Activated T-cell treated with anti-CD3 and anti-CD28 coated beads, Interleukin-2, amount 50 U/mL, for 72 hours (primary cell): ENCODE measurements at places on chromosomes 7 and 10.

- H3K4me3 ChIP-seq: no peak overlapping the region
- H3K27me3 ChIP-seq: no peaks in the 10 kb centered on the region
- DNase-seq: no peak
- no peaks in the 10 kb centered on the region for H3K36me3 ChIP-seq
- H3K27ac ChIP-seq: no peak overlapping the region
Measured at GRCh38 chr7:107599262-107599661, 19.2 kb downstream of the BCAP29 start.

GRCh38 chr7:74380720-74381119 lies 73.0 kb upstream of the GTF2IRD1 start:
- DNase-seq: no peak
- no peaks in the 10 kb centered on the region for H3K27me3 ChIP-seq
- no peak overlapping the region for H3K27ac ChIP-seq

DNA sequence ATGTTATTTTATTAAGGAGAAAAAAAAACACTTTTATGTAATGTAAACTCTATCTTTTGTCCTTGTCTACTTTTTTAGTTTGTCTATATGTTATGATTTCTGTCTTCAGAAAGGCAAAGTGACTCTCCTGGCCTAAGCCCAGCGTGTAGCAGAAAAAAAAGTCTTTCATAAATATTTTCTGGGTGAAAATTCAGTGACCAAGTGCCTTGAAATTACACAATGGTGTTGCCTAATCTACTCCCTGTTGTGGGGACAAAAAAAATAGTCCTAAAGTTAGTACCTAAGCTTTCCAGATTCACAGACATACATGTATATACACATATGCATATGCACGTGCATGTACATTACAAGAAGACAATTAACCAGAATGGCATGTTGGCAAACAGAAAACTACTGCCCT lies 1257.8 kb upstream of the SORCS1 start:
- DNase-seq: no peak
- H3K4me1 ChIP-seq: no peaks in the 10 kb centered on the region
- H3K27ac ChIP-seq: no peak overlapping the region
- H3K27me3 ChIP-seq: no peaks in the 10 kb centered on the region
- H3K4me3 ChIP-seq: no peak overlapping the region

- no peaks in the 10 kb centered on the region for H3K4me1 ChIP-seq
- H3K4me3 ChIP-seq: no peak overlapping the region
- H3K27me3 ChIP-seq: peaks cover 44% of the 10 kb centered on the region
- no peak for DNase-seq
Measured at GRCh38 chr7:43283706-43284105, 171.3 kb downstream of the HECW1 start.

DNA sequence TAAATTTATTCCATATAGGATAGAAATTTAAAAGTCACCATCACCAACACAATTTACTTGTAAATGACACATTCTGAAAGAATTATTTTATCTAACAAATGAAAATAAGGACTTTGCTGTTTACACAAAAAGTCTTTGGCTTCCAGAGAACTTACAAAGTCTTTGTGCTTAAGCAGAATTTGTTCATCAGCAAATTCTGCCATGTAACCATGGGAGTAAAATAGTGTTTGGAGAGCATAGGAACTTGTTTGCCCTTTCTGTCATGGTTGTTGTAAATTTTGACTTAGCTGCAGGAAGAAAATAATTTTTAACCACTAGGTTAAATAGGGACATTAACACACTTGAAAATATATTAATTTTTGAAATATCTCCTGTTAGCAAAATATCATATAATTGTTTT lies 15.2 kb downstream of the FGL2 start:
- no peaks in the 10 kb centered on the region for H3K36me3 ChIP-seq
- no peak overlapping the region for H3K27ac ChIP-seq
- peaks cover 5% of the 10 kb centered on the region for H3K27me3 ChIP-seq
- no peak overlapping the region for H3K4me3 ChIP-seq
- no peaks in the 10 kb centered on the region for H3K4me1 ChIP-seq

DNA sequence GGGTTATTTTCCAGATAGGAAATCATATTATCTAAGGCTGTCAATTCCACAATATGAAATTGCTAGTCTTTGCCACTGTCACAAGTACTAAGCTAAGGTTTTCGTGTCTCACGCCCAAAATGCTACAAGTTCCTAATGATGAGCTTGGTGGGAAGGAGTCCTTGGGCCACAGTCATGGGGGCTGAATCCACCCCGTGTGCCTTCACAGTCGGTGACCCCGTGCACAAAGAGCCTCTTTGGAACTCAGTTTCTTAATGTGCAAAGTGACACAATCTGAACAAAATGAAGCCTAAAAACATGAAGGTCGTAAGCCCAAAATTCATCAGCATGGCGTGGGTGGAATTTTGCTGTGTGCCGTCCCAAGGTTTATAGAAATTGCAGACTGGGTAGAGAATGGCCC lies 337.0 kb upstream of the GALNT17 start:
- no peaks in the 10 kb centered on the region for H3K27me3 ChIP-seq
- no peak overlapping the region for H3K27ac ChIP-seq
- peaks cover 4% of the 10 kb centered on the region for H3K36me3 ChIP-seq
- no peak for DNase-seq

DNA sequence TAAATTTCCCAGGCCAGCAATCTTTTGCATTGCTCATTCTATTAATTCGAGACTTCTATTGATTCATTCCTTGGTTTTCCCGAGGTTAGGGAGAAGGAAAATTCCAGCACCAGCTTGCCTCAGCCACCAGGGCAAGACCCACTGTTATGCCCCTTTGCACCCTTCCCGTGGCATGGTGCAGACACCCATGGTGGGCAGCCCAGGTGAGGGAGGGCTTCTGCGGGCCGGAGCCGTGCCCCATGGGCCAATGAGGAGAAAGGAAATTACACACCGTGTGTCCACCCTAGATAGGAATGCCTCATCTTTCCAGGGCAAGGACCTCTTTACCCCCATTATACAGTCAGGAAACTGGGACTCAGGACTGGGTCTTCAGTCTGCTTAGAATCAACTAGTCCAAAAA lies 4.5 kb upstream of the GRID1 start:
- H3K27ac ChIP-seq: no peak overlapping the region
- H3K36me3 ChIP-seq: no peaks in the 10 kb centered on the region
- H3K4me1 ChIP-seq: no peaks in the 10 kb centered on the region
- DNase-seq: no peak
- H3K4me3 ChIP-seq: no peak overlapping the region
- peaks cover 53% of the 10 kb centered on the region for H3K27me3 ChIP-seq

DNA sequence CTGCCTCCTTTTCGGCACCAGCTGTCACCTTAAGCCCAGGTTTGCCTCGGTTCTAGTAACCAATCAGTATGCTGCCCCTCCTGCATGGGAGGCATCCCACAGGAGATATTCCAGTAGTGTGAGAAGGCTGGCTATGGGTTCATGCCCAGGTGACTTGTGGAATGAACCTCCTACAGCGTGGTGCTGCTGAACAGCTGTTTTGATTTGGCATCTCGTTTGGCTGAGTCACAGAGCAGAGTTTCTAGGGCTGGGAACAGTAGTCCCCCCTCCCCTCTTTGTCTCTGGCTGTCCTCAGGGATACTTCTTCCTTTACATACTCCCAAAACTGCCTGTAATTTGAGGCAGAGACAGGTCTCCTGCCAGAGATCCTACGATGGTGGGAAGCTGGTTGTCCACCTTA lies 16.1 kb downstream of the R3HCC1L start:
- peaks cover 15% of the 10 kb centered on the region for H3K4me1 ChIP-seq
- H3K27ac ChIP-seq: no peak overlapping the region
- H3K4me3 ChIP-seq: no peak overlapping the region
- H3K36me3 ChIP-seq: peaks cover 52% of the 10 kb centered on the region

- no peaks in the 10 kb centered on the region for H3K36me3 ChIP-seq
- no peak overlapping the region for H3K4me3 ChIP-seq
- no peak for DNase-seq
- peaks cover 18% of the 10 kb centered on the region for H3K27me3 ChIP-seq
- no peaks in the 10 kb centered on the region for H3K4me1 ChIP-seq
Measured at GRCh38 chr7:12578930-12579640, 8.6 kb downstream of the SCIN start.

GRCh38 chr10:48542471-48543181 lies 62.2 kb downstream of the ARHGAP22 start:
- no peak overlapping the region for H3K4me3 ChIP-seq
- H3K4me1 ChIP-seq: no peaks in the 10 kb centered on the region
- no peaks in the 10 kb centered on the region for H3K27me3 ChIP-seq
- no peak overlapping the region for H3K27ac ChIP-seq

GRCh38 chr7:46071076-46071475 lies 150.0 kb upstream of the IGFBP3 start:
- H3K4me3 ChIP-seq: no peak overlapping the region
- H3K4me1 ChIP-seq: no peaks in the 10 kb centered on the region
- DNase-seq: no peak
- H3K36me3 ChIP-seq: no peaks in the 10 kb centered on the region
- no peaks in the 10 kb centered on the region for H3K27me3 ChIP-seq

DNA sequence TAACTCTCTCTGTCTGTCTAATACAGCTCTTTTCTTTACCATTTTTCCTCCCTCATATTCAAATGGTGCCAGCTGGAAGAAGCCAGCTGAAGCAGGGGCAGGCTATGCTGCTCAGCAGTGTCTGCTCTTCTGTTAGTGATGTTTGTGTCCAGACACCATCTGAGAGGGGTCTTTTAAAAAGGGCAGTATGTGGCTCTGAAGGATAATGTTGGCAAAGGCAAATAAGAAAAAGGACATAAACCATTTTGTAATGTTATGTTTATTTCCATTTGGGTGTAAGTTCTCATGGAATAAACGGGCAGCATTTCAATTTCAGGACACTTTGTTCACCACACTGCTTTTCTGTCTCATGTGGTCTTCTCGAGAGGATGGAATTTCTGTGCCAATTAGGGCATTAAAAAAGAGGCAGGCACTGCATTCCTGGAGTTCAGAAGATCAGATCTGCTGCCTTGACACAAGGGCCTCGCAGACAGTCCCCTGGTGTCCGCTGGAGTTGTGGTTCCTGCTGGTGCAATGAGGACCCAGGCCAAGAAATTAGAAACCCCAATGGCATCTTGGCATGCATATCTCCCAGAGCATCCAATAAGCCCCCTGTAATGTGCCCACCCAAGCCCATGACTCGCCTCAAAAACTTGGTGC lies 109.0 kb upstream of the ELMO1 start:
- no peak overlapping the region for H3K4me3 ChIP-seq
- H3K4me1 ChIP-seq: no peaks in the 10 kb centered on the region
- no peaks in the 10 kb centered on the region for H3K36me3 ChIP-seq
- DNase-seq: no peak
- no peak overlapping the region for H3K27ac ChIP-seq

DNA sequence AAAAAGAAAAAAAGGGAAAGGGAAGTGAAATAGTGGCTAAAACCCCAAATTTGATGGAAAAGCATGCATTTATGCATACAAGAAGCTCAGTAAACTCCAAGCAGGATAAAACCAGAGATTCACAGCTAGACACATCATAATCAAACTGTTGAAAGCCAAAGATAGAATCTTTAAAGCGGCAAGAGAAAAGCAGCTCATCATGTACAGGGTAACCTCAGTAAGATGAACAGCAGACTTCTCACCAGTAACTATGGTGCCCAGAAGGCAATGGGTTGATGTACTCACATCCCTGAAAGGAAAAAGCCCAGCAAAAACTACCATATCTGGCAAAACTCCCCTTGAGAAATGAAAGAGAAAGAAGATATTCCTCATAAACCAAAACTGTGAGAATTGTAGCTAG lies 60.4 kb downstream of the TPST1 start:
- peaks cover 20% of the 10 kb centered on the region for H3K36me3 ChIP-seq
- H3K27me3 ChIP-seq: no peaks in the 10 kb centered on the region
- H3K4me1 ChIP-seq: no peaks in the 10 kb centered on the region
- no peak overlapping the region for H3K4me3 ChIP-seq

DNA sequence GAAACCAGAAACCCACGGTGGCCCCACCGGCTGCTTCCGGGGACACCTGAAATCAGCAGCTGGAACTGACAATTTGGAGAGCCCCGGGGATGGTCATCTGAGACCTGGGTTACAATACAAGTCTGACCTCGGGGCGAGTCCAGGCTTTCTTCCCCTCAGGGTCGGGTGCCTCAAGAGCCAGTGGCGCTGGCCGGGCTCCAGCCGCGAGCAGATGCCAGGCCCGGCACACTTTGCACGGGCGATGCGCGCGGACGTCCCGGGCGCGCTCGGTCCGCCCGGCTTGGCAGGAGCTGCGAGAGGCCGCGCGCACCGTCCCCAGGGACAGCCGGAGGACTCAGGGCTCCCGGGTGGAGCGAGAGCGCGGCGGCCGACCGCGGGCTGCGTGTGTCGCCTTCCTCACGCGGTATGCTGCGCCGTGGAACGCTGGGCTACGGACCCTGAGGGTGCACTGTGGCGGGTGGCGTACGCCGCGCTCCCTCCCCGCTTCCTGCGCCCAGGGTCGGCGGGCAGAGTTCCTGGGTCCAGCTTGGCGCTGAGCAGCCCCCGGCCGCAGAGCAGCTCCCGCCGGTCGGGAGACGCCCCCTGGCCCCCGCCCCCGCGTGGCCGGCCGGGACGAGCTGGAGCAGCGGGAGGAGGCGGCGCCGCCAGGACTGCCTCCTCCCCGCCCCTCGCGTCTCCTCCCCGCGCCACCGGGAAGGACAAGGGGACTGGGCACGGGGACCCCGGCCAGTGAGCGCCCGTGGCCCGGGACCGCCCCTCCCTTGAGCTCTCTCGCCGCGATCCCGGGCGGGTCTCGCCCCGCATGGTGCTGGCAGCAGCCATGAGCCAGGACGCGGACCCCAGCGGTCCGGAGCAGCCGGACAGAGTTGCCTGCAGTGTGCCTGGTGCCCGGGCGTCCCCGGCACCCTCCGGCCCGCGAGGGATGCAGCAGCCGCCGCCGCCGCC lies at the start of gene RBM20:
Gene RBM20, plus strand, starts transcription at position 684 of the 945 bp plus-strand sequence. Its CDS starts 119 bp downstream, at position 803.
- H3K27ac ChIP-seq: no peak within 1 kb of the TSS
- H3K4me3 ChIP-seq: peak within 1 kb of the TSS; percentile 78
- peak; percentile 28 for DNase-seq
- H3K36me3 ChIP-seq: peaks cover 2% of the 10 kb centered on the region
- peaks cover 63% of the 10 kb centered on the region for H3K27me3 ChIP-seq

DNA sequence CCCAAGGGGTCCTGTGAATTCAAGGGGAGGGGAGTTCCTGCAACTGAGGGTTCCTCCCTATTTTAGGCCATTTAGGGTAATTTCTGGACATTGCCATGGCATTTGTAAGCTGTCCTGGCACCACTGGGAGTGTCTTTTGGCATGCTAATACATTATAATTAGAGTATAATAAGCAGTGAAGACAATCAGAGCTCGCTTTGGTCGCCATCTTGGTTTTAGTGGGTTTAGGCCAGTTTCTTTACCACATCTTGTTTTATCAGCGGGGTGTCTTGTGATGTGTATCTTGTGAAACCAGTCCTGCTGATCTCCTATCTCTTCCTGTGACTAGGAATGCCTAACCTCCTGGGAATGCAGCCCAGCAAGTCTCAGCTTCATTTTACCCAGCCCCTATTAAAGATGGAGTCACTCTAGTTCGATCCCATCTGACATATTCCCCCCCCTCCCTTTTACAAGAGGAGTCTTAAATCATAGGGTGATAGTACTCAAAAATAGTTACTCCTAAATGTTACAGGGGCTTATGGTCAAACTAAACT lies 43.2 kb downstream of the SVOPL start:
- DNase-seq: no peak
- H3K4me1 ChIP-seq: no peaks in the 10 kb centered on the region
- H3K36me3 ChIP-seq: no peaks in the 10 kb centered on the region

GRCh38 chr10:25142116-25142864 lies 32.5 kb upstream of the GPR158 start:
- DNase-seq: no peak
- peaks cover 7% of the 10 kb centered on the region for H3K27me3 ChIP-seq
- H3K4me1 ChIP-seq: no peaks in the 10 kb centered on the region
- H3K36me3 ChIP-seq: no peaks in the 10 kb centered on the region
- no peak overlapping the region for H3K4me3 ChIP-seq

- H3K36me3 ChIP-seq: peaks cover 10% of the 10 kb centered on the region
- no peak for DNase-seq
- no peaks in the 10 kb centered on the region for H3K27me3 ChIP-seq
- H3K4me1 ChIP-seq: peaks cover 94% of the 10 kb centered on the region
- H3K27ac ChIP-seq: peak overlapping the region; percentile 85
- H3K4me3 ChIP-seq: peak overlapping the region; percentile 84
Measured at GRCh38 chr10:119535837-119536507, 6.5 kb downstream of the RGS10 start.
